Calu3 (cell line): ENCODE measurements at places on chromosomes 1 and 21.

- DNase-seq: no peak
These were observed 501.8 kb upstream of the ZRANB2 start for GRCh38 chr1:71582673-71583072.

DNA sequence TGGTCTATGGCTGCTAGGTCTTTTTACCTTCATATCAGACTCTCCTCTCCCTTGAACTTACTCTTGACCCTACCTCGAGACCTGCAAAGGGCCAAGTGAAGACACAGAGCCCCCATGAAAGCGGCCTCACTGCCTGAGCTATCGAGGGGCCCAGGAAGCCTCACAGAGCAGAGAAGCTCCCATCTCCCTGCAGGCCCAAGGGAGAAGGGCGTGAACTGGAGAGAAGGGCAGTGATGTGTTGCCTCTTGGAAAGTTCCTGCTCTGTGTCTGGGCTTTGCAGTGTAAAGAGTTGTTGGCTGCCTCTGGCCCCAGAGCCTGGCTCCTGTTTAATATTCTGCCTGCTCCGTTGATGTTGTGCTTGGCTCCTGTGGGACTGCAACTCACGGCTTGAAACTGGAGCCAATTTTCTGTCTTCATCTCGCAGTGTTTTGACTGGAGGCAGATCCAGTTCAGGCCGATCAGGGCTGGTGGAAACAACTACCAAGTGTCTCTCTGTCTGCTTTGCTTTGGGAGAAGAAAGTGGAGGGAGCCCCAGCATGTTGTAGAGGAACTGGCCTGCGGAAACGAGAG, 4.3 kb downstream of the SERTAD4 start:
- no peak for DNase-seq

GRCh38 chr1:110403805-110404204, 3.7 kb downstream of the LAMTOR5 start:
- DNase-seq: no peak

- DNase-seq: no peak
These were observed 57.4 kb upstream of the PRRC2C start for GRCh38 chr1:171427852-171428471.

GRCh38 chr1:27257155-27257554, 22.7 kb downstream of the WDTC1 start:
- no peak for DNase-seq

GRCh38 chr21:32089766-32090165, 189.1 kb downstream of the MIS18A start:
- DNase-seq: no peak

- DNase-seq: no peak
These were observed 183.4 kb upstream of the SNX7 start for GRCh38 chr1:98478121-98478520.

GRCh38 chr1:27940870-27941560, 6.2 kb downstream of the SMPDL3B start:
- no peak for DNase-seq

DNA sequence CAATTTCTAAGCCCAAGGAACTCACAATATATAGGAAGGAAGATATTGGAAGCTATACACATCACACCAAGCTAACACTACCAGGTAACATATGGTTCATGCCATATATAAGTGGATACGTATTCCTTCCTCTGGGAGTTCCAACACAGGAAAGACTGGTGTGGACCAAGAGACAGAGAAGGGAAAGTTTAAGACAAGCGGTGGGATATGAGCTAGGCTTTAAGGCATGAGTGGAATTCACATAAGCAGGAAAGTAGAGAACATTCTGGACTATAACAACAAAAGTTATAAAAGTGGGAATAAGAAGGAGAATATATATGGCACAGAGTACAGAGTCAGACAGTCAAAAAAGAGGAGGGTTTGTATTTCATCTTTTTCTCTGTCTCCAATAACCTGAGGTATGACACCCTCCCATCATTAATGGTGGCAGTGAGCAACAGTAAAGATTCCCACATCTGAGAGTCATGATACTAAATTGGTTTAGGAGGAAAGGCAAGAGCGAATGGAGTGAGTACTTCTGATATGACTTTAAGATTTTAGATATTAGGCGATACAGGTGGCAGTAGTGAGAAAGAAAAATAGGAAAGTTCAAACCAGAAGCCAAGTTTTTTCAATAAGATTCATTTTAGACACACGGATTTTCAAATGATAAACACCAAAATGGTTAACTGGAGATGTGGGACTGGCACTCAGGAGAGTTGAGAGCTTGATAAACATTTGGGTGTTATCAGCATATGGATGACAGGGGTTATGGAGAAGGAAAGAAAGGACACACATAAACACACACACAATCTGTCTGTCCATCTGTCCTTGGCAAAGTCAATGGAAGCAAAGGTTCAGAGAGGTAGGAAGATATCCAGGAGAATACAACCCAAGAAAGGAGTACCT, 87.4 kb upstream of the TTC39A start:
- DNase-seq: no peak

DNA sequence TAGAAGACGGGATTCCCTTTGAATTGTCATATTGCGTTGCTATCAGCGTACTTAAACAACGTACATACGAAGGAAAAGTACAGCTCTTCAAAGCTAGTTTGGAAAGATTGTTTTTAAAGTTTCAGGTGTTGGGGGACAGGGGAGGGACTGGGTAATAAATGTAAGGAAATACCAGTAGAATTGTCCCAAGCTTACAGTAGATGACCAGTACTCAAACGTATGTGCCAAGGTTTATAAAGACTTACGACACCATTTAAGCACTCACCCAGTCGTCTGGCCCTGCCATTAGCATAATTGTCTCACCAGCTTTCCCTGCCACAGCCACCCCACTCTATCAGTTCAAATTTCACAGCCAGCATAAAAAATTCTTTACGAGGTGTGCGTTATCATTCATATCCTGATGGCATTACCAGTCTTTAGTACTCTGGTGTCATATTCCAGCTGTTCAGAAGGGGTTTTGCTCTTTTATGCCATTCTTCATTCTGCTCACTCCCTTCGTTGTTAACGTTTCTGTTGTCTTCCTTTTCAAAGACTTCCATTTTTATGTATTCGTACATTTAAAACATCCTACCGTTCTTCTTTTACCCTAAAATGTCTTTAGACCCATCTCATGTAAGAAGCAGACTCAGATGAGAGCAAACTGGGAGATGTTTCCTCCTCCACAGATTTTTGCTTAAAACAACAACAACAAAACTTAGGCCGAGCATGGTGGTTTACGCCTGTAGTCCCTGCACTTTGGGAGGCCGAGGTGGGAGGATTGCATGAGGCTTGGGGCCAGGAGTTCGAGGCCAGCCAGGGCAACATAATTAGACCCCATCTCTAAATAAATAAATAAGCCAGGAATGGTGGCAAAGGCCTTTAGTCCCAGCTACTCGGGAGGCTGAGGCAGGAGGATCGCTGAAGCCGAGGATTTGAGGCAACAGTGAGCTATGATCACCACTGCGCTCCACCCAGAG, 1.0 kb upstream of the HP1BP3 start:
- no peak for DNase-seq

GRCh38 chr21:43209575-43210453, 41.0 kb downstream of the CRYAA start:
- peak; percentile 28 for DNase-seq

GRCh38 chr1:46594063-46594462, 10.0 kb downstream of the MKNK1 start:
- DNase-seq: no peak

DNA sequence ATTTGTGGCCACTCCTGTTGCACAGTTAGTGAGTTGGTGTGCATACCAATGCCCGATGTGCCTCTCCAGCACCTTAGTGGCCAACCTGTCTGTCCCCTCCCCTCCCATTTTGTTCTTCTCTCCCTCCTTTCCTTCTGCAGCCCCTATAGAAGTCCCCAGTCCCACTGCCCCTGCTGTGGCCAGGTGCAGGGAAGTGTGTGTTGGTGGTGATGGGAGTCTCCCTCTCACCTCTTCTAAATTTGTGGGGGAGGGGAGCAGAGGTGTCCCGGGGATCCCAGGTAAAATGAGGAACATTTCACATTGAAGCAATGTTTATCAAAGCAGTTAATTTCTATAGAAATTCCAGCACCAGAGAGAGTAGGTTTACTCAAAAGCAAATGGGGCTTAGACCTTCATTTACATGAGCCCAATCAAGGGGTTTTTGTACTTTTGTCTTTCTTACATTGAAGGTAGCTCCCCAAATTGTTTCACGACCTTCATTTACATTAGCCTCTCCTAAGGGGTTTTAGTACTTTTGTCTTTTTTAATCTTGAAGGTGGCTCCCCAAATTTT, 3.0 kb upstream of the C1orf21 start:
- DNase-seq: no peak

DNA sequence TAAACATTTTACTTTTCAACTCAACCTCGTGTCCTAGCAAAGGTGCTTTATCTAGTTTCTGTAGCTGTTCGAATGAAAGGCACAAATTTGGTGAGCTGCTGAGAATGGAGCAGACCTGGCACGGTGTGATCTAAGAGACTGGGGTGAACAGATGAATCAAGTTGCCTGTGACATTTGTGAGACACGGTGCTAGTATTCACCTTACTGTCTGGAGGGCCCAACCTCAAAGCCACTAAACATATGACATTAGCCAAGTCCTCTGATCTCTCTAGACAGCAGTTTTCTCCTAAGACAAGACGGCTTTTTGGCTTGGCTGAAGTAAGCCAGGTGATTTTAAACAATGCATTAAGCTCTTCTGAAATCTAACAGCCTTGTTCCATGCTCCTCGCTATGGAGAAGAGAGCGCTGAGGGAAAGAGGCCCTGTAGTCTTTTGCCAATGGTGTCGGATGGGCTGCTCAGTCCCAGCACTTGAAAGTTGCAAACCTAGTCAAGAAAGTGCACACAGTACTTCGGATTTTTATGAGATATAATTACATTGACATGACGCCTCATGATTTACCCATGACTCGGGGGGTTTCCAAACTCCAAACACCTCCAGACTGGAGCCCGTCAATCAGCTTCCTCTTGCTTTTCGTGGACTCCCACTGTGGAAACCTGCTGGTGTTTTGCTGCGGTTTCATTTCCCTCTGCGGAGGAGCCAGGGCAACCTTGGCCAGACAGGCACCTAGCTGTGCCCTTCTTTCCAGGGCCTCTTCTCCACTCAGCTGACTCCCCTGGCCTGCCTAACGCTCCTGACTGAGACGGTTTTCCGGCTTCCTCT, 794 bp upstream of the TOR3A start:
- DNase-seq: no peak

GRCh38 chr1:114719424-114719787, 2.8 kb upstream of the NRAS start:
- DNase-seq: no peak

- DNase-seq: no peak
These were observed 67.9 kb upstream of the EFHD2 start for GRCh38 chr1:15341634-15342407.

- DNase-seq: no peak
These were observed 45.0 kb upstream of the AIM2 start for GRCh38 chr1:159121526-159121925.

DNA sequence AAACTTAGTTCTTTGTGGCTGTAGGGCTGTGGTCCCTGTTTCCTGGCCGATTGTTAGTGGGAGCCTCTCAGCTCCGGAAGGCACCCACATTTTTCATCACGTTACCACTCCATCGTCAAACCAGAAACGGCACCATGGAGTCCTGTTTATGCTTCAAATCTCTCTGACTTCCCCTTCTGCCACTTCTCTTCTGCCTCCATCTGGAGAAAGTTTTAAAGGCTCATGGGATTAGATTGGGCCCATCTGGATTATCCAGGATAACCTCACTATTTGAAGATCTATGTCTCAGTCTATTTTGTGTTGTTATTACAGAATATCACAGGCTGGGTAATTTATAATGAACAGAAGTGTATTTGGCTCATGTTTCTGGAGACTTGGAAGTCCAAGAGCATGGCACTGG, 19.3 kb upstream of the IL22RA1 start:
- no peak for DNase-seq

DNA sequence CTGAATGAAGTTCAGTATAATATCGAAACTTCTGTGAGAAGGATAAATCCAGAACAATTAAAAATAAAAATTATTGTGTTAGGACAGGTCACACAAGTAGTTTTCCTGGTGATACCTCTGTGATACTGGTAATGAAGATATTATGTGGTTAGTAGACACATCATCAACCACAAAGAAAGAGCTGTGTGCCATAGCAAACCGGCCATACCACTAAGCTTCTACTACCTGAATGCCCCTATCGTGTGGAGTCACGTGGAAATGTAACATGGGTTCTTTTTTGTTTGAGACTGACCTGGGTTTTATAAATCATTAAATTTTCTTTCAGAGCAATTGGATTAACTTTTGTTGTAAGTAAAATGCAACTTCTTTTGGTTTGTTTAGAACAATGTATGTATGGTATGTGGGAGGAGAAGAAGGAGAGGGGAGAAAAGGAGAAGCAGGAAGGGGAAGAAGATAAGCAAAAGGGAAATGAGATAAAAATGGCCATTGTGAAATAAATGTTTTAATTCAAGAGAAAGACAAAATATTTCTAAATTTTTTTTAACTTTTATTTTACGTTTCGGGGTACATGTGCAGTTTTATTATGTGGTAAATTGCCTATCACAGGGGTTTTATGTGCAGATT, 58.2 kb upstream of the LRRC8B start:
- no peak for DNase-seq

GRCh38 chr1:8625491-8625890, 191.9 kb downstream of the RERE start:
- no peak for DNase-seq

DNA sequence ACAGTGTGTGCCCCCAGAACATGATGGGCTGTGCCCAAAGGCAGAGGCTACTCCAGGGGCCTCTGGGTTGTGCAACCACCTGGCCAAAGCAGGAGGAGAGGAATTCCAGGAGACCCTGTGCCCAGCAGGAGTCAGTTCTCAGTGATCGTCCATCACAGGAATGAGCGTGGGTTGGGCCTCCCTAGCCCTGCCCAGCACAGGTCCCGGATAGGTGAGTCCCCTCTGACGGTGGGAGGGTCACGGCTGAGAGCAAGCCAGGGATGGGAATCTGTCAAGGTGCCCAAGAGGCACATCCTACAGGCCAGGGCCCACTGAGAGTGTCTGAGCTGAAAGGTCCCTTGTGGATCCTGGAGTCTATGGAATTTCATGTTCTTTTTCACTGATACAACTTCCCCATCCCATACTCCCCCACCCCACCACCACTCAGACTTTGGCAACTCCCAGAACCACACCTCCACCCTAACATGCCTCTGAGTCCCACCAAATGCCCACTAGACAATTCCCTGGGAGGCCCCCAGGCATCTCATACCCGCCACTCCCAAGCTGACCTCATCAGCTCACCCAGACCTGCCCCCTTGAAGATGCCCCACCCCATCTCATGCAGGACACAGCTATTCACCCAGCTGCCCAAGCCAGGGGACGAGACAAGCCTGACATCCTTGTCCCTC, 3.1 kb downstream of the GJB4 start:
- DNase-seq: peak; percentile 45

- no peak for DNase-seq
These were observed 42.0 kb downstream of the S1PR1 start for GRCh38 chr1:101278845-101279244.

DNA sequence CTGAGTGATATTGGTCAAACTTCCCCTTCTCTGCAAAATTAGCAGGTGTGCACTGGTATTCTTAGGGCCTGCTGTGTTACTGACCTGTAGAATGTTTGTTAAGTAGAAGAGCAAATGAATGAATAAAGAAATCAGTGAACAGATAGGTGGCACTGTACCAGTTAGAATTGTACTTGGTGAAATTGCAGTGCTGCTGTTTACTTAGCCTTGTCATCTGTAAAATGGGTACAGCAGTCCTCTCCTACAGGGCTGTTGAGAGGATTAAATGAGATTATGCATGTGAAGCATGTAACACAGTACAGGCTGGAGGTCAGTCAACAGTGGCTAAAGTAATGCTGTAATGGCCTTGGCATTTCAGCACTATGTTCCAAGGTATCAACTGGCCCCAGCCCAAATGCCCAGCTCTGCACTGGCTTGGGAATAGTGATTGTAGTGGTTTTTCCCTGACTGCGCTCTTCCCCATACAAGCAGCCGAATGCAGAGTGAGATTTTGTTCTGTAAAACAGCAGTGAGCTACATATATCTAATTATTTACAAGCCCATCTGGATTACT, 10.5 kb downstream of the VANGL1 start:
- DNase-seq: no peak
